ENCODE measurements at places on chromosomes 3 and 15.

- DNase-seq, result no peak
These were observed 7.8 kb downstream of the ANO10 start for GRCh38 chr3:43613976-43614375.

DNA sequence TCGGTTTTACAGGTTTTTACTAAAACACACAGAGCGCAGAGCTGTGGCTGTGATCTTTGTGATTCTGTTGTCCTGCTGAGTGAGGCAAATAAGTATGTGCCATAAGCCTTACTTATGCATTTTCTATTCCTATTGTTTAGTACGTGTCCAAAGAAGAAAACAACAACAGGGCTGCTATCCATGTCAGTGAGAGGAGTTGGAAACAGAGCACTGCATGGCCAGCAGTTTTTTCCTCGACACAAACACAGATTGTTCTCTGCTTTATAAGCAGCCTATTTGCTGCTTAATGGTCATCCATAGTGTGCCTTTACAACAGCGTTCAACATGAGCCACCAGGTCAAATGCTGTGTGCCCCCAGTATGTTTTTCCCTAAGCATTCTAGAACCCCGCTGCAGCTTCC lies 79.8 kb downstream of the SHQ1 start:
- no peak for DNase-seq

DNA sequence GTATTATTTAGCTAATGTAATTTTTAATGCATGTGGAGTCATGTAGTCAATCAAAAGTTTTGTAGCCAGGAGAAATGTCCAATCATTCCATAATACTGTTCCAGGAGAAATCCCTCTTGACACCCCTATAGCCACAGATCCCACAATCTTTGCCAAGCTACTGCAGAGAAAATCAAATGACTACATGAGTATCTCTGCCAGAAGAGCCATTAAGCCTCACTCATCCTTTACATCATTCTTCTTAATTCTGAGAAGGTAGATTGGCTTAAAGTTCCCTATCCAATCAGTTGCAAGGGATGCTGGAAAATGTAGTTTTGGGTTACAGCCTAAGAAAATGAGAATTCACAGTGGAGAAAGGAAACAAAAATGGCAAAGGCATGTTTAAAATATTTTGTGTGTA lies 502.1 kb downstream of the ZBBX start:
- no peak for DNase-seq

- no peak for DNase-seq
These were observed 231.0 kb upstream of the RASGRP1 start for GRCh38 chr15:38795471-38796245.

DNA sequence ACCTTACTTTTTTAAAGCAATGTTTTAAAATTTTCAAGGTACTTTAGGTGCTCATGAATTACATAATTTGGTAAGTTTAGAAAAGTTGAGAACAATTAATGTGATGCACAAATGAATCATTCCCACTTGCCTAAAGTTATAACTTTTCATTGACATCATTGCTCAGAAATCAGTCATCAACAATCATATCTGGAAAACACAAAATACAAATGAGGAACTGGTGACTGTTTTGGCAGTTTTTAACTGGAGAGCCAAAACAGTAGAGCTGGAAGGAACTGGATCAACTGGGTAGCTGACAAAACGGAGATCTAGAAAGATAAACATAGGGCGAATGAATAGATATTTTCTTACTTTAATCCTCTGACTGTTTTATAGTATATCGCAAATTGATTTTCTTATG lies 767.1 kb downstream of the IGSF11 start:
- no peak for DNase-seq

DNA sequence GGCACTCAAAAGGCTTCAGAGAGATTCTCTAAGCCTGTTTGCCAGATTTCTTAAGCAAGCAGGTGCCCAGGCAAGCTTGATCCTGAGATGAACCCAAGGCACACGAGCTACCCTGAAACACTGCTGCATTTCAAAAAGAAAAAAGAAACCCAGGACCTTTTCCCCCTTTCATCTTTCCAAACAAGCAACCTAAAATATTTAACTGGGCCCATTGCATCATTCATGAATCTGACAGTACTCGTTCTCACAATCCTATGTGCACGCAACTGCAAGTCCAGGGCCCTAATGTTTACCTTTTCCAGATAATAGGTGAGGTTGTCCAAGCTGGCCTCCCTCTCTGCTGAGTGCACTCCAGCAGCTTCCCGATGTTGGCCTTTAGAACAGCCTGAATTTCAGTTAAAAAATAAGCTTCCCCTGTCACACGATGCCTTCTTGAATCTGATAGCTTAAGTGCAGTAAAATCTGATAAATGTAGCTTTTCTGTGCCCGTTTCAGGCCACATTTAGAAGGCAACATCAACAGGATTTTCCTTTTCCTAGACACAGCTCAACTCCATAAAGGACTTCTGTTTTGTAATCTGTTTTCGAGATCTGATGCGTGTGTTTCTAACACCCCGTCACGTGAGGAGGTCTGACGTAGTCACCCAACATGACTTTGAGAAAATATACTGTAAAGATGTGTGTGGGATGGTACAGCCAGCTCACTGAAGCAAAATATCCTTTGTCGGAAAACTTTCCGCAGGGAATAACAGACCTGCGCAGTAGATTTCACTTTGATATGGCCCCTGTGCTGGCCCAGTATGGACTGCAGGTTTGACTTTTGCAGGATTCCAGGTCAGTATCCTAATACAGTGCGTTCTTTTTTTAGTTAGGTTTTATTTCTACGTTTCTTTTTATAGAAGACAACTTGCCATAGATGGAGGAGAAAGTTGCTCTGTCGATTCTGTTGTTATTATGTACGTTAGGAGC lies 55.1 kb upstream of the RASA2 start:
- no peak for DNase-seq

GRCh38 chr15:37097144-37097919 lies 3.0 kb downstream of the MEIS2 start:
- no peak for DNase-seq

DNA sequence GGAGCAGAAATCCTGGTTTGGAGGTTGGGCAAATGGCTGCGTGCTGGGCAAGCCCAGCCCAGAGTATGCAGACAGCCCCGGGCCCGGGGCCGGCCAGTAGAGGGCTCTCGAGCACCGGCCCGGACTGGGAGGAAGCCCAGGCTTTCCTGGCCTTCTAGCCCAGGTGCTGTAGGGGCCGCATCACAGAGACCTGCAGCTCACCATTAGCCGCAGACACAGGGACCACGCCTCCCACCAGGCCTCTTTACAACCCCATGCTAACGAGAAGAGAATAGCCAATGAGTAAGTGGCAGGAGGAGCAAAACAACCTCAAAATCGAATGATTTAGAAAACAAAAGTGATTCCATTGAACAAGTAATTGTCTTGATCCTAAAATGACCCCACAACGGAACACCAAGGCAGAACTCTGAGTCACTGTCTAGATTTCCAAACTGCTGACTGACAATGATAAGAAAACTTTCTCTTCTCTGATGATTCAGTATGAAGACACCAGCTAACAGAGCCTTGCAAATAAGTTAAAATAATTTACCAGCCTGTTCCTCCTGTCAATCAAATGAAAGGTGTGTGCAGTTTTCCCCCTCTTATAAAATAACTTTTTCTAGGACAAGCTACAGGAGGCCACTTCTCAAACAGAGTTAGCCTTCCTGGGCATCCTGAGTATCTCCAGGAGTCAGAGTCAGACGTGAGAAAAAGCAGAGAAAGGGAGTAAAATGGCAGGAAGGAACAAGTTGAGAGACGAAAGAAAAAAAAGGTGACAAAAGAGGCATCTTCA lies 102.2 kb downstream of the DGKG start:
- peak; percentile 77 for DNase-seq

- peak; percentile 60 for DNase-seq
These were observed 2.7 kb upstream of the PLCL2 start for GRCh38 chr3:16881896-16882630.

- no peak for DNase-seq
These were observed 243.4 kb upstream of the TBC1D5 start for GRCh38 chr3:17985658-17986347.

DNA sequence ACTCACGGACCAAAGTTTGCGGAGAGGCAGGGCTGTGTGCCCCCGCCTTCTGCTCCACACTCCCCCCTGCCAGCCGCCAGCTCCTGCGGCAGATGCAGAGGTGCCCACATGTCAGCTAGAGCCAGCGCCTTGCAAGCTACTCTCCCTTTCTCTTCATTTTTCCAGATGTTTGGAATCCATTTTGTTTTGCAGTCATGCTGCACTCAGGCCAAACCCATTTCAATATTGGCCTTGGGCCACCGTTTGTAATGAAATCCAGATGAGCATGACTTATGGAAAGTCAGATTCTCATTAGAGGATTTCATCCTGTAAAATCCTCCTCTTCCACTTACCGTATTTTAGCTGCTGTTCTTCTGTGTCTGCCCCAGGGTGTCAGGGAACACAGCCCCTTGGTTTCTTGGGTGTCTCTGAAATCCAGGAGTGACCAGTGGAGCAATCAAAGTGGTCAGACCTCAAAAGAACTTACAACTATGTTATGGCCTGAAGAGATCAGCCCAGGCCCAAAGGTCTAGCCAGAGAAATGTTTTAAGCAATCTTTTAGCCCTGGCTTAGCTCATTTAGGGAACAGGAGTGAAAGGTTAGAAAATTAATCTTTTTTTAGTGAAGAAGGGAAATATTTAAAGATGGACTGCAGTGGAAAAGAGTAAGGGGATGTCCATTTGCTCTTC lies 65.8 kb downstream of the AAGAB start:
- no peak for DNase-seq

DNA sequence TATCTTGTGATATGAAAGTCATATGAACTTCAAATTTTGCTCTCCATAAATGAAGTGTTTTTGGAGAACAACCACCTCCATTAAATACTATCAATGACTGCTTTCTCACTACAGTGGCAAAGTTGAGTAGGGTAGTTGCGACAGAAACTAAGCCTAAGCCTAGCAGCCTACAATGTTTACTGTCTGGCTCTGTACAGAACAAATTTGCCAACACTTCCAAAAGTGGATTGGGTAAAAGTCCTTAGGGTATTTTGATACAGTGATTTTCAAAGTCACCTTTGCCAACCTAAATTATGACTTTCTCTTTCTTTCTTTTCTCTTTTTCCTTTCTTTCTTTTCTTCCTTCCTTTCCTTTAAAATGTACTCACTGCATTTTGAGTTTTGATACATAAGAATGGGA lies 142.6 kb downstream of the PLCL2 start:
- no peak for DNase-seq

DNA sequence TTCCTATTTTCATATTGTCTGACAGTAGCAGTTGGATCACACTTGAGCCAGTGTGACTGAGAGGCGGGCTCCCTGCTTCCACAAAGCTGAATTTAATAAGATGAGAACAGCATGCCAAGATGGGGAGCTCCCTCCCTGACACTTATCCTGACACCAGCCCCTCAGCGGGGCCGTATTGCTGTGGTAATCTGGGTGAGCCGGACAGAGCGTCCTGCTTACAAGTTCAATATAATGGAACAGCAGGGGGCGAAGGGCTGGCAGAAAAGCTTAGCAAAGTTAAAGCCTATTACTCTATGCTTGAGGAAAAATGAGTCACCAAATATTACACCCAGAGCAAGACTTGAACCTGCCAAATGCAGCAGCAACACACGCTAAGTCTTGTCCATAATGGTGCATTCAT lies 163.8 kb upstream of the CMC1 start:
- DNase-seq, result no peak

GRCh38 chr3:36756269-36756668 lies 8.1 kb downstream of the DCLK3 start:
- no peak for DNase-seq

DNA sequence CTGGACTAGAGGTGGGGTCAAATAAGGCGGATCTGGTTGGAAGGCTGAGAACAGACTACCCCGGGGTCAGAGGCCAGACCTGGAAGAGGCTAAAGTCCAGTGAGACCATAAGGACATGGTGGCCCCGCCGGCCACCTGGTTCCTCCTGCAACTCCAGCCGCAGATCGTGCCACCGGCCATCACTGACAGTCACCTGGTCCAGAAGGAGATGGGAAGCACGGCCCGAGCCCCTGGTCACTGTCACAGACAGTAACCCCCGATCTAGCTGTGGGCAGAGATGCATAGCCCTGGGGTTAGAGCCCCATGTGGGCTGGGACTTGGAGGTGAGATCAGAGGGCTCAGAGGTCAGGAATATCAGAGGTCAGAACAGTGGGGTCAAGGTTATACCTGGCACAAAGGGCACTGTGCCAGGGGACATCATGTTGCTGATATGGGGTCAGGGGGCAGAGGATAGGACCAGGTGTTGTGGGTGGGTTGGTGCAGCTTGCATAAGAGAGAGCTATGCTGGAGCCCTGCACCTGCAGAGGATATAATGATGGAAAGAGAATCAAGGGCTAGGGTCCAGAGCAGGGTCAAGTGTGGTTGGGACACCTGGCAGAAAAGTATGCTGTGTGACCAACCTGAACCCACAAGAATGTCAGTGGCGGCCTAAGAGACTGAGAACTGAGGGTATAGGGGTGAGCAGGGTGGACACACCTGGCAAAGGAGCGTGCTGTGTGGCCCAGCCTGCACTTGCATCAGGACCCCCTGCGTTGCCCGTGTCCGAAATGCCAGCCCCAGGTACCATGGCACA lies 9.6 kb downstream of the CELSR3 start:
- no peak for DNase-seq

DNA sequence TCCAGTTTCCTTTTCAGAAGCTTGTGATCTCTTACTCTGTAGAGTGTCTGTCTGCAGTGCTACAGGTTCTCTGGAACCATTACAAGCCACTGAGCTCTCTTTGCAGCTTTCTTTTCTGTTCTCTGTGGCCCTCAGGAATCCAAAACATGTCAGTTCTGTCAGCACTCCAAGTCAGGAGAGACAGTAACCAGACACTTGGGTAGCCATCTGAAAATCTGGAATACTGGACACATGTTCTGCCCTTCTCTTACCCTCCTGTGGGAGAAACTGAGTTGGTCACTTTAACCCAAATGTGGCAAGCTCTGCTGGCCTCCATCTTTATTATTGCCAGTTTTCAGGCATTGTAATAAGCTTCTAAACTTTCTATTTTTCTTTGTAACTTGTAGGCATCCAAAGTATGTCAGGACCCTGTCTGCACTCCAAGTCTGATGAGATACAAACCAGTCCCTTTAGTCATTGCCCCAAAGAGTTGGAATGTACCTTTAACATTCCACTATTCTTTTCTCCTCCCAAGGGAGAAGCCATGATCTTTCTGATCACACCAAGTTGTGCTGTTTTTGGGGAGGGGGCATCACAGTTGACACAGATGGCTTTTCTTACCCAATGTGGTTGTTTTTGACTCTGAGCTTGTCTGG lies 183.7 kb downstream of the DPH6 start:
- no peak for DNase-seq

DNA sequence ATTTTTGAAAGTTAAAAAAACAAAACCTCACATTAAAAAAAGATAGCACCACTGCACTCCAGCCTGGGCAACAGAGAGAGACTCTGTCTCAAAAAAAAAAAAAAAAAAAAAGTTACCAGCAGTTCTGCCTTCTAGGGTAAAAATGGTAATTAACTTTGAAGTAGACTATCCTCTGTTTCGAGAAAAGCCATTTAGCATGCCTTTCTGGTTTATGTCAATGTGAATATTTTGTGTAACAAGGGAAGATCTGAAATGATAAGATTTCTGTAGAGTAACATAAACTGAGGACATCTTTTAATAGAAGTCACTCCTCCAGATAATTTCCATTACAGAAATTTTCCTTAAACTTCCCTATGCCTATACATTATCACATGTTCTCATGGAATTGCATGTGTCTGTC lies 203.2 kb upstream of the GAP43 start:
- DNase-seq, result no peak

- DNase-seq, result no peak
These were observed 1.2 kb downstream of the ERC2 start for GRCh38 chr3:56467108-56467507.
